ENCODE measurements at places on chromosomes 4 and X.

DNA sequence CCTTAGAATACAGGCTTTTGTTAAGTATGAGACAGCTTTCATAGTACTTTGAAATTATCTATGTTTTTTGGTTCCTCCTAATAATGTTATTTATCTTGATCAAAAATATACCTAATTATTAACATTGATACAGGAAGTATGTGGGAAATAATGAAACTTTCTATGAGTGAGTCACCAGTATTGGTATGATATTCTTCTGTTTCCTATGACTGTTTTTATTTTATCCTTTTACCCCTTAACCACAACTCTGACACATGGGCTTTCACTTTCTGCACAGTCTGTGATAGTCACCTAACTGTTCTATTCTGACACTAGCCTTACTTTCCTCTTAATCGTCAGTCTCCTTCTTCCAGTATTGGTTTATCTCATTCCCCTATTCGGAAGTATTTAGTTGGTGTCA, 4.7 kb downstream of the THAP9 start:
- no peak for DNase-seq

DNA sequence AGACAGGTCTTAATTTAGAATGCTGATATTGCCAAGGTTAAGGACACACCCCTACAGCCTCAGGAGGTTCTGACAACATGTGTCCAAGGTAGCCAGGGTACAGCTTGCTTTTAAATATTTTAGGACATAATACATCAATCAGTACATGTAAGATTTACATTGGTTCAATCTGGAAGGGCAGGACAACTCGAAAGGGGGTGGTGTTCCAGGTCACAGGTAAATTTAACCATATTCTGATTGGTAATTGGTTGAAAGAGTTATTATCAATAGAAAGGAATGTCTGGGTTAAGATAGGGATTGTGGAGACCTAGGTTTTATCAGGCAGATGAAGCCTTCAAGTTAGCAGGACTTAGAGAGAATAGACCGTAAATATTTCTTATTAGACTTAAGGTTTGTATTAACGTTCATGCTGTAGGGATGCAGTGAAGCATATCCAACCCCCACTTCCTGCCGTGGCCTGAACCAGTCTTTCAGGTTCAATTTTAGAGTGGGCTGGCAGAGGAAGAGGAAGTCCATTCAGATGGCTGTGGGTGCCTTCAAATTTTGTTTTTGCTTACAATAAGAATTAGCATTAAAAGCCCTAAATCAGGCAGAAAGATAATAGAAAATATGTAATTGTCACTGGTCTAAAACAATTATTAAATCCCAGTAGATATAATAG, 136.5 kb upstream of the GALNTL6 start:
- DNase-seq = no peak

DNA sequence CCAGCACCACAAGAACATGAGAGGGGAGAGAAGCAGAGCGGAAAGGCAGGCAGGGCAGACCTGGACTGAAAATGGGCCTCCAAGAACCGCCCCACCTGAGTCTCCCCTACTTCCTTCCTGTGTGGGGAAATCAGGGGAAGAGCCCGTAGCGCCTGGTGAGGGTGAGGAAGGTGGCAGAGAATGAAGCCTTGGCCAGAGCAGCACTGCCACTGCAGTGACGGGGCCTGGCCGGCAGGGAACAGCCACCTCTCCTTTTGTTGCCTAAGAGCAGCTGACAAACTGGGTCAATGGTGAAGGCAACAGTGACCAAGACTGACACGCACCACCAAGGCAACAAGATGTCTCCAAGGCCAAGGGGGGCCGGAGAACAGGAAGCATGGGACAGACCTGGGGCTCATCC, 58.4 kb upstream of the CBR4 start:
- DNase-seq = no peak

DNA sequence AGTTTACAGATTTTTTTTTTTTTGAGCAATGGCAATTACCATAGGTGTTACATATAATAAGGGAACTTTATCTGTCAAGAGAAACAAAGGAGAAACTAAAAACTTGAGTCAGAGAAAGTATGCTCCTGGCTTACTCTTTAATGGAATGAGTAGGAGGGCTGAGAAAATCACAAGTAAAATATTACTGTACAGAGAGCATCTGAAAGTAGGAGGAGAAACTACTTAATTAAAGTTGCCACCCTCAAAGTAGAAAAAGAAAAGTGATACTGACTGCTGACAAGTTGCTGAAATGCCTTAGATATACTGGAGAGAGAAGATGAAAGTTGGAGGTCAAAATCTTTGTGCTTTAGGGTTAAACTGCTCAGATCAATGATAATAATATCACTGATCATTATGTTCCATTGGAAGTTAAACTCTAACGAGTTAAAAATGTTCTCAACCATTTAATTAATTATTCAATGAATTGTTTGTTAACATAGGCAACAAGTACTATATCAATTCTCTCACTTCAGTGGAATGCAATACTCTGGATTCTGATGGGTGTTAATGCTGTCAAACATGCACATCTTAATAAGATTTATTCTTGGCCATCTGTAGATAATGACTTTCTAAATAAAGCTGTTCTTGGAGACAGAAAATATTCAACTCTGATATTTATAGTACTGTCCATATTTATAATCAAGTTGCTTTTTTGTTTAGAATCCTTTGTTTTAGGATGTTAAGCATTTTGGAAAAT, 61.2 kb upstream of the CAMK2D start:
- no peak for DNase-seq

DNA sequence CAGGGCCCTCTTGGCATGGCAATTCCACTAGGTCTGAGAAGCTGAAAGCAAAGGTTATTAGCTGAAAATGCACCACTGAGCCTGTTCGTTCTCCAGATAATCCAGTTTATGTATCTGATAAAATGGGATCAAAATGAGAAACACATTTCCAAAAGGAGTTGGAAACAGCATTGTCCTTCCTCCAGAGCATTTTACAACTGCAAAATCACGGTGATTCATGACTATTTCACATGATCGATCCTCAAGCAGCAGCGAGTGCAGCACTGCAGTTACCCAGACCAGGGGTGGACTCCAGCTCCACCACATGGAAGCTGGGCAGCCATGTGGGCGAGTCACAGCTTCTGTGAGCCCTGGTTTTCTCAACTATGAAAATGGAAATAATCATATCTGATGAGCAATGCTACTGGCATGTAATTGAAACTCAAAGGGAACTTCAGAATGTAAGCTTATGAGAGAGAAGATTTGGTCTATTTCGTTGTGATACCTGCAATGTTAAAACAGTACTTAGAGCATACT, 78.7 kb upstream of the MSX1 start:
- DNase-seq = peak; percentile 31

DNA sequence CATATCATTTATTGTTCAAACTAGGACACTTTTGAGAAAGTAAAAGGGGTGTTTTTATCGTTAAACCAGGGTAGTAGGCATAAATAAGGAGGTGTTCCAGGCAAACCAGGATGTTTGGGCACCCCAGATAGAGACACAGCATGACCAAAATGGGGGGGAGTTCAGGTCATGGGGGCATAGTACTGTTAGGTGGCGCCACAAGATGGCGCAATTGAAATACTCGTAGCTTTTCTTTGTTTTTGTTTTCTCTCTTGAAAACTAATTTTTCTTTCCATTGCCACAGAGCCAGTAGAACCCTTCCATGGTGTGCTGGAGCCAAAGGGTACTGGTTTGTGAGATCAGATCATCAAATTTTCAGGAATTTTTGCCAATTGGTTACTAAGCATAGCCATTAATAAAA, 283.4 kb downstream of the BCOR start:
- DNase-seq = no peak

DNA sequence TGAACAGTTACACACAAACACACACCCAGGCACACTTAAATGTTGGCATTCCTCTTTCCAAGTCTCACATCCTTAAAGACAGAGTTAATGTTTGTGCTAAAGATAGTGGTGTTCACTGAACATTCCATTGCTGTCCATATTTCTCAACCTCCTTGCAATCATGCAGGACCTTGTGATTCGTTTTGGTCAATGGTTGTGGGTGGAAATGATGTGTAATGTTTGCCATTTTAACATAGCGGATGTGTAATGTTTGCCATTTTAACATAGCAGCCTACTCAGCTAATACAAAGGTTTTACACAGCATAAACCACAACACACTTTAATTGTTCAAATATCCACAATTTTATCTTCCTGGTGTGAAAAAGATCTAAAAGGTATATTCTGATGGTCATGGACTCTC, 93.9 kb downstream of the CEP44 start:
- DNase-seq = no peak

GRCh38 chr4:44256414-44256813, 192.2 kb downstream of the KCTD8 start:
- DNase-seq = no peak

GRCh38 chrX:45134775-45135174, 65.9 kb downstream of the DIPK2B start:
- DNase-seq = no peak

DNA sequence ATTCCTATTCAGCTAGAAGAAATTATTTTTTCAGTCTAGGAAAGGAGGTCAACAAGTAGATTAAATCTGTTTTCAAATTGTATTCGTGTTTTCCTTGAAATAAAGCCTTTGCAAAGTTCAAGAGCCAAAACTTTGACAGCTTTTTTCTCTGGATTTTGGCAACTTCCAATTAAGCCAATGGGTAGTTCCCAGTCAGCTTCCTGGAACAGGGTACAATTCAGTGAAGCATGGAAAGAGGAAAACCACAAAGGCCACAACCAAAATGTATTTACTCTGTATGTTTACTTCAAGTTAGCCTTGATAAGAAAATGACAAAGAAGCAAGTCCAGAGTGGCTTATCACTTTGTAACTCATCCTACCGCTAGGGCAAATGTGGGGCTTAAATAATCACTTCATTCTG, 188.6 kb downstream of the COMMD8 start:
- DNase-seq = no peak

DNA sequence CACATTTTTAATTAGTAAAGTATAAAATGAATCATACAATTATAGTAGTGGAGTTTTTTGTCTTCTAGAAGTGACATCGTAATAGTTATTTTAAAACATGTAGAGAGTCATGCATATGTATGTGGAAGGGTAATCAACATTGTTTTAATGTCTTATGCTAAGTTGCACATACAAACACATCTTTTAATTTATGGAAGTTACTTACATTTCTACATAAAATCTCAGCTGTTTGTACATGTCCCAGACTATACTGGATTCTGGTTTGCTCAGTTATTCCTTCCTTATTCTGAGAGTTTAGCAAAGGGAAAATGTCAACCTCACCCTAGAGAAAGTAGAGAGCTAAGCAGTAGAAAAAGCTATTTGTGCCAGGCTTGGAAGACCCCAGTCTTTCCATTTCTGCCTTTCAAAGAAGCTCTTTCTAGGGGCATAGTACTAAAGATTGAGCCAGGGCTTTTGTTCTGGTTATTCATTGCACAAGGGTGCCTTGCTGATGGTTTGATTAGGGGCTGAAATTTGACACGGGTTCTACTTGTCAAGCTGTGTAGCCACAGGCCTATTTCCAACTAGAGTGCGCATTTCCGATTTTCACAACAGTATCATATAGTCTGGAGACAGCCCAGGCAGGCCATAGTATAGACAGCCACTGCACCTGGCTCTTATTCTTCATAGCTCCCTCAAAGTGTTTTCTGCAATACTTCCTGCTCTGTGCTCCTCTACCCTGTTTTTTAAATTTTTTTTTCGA, 106.3 kb downstream of the RPA4 start:
- DNase-seq = no peak

- no peak for DNase-seq
These were observed 149.3 kb downstream of the NWD2 start for GRCh38 chr4:37393889-37394288.

DNA sequence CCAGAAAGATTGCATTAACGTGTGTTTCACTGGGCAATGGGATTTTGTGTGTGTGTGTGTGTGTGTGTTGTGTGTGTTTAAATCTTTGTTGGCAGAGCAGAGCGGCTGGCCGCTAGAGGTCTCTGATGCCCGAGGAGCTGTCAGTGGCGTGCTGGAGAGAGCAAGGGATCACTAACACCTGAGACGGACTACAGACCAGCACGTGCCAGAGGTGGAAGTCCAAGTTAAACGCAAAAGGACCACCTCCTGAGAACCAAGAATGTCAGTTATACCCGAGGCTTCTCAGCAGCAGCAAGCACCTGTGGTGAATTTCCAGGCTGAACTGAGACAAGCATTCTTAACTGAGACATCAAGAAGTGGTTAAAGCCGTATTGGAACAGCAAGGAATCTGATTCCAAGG, 9.0 kb upstream of the SLC25A14 start:
- peak; percentile 51 for DNase-seq

- DNase-seq = no peak
These were observed 137.8 kb upstream of the FRG1 start for GRCh38 chr4:189802884-189803283.

GRCh38 chr4:179124957-179125356, 1682.7 kb upstream of the AGA start:
- no peak for DNase-seq

DNA sequence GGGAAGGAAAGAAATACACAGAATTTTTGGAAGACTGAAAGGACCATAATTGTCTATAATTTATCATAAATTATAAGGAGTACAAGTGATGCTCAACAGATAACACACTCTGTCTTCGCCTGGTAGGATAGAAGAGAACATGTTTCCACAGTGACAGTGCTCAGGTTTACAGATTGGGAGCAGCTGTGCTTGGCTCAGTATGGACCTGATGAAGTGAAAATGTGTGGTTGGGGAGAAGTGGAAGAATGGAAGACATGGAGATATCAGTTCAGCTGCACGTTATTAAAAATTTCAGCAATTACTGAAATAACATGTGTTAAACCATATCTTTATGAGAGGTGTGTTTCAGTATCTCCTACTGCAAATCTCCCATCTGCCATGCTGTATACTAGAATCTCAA, 90.6 kb downstream of the TLL1 start:
- DNase-seq = no peak

DNA sequence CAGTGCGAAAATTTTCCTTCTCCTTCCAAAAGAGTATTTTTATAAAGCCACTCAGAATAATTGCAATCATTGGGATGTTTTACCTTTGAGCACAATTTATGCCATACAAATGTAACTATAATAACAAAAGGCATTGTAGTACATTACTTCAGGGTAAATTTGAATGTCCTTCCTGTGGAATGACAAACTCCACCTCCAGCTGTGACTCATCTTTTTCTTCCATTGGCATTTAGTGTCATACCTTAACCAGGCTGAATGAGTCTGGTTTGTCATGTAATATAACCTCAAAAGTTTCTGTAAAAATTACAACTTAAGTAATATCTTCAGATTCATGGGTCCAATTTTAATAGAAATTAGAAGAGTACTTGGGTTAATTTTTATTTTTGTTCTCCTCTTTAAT, 93.3 kb downstream of the TMEM47 start:
- no peak for DNase-seq

Data from BE2C (cell line).